Karpas-422 (cell line): ENCODE measurements at places on chromosomes 13 and 19.

- H3K36me3 ChIP-seq = no peaks in the 10 kb centered on the region
- H3K27ac ChIP-seq = no peak overlapping the region
- H3K27me3 ChIP-seq = no peaks in the 10 kb centered on the region
- no peak overlapping the region for H3K4me3 ChIP-seq
- no peak for DNase-seq
These were observed 365.4 kb downstream of the ITGBL1 start for GRCh38 chr13:101817898-101818297.

GRCh38 chr19:28633319-28634018 is 579.5 kb downstream of the UQCRFS1 start:
- H3K4me3 ChIP-seq = no peak overlapping the region
- no peaks in the 10 kb centered on the region; the same call in 1 of the 2 replicates for H3K27me3 ChIP-seq
- H3K36me3 ChIP-seq = no peaks in the 10 kb centered on the region
- H3K4me1 ChIP-seq = no peaks in the 10 kb centered on the region

GRCh38 chr13:20241593-20241992 is 9.5 kb upstream of the GJB6 start:
- no peak overlapping the region for H3K27ac ChIP-seq
- no peak overlapping the region for H3K4me3 ChIP-seq
- no peaks in the 10 kb centered on the region for H3K4me1 ChIP-seq

- H3K36me3 ChIP-seq = no peaks in the 10 kb centered on the region
- H3K4me3 ChIP-seq = 0 out of 2 replicates have a peak overlapping the region, but pooled peaks have one; percentile 17
- H3K4me1 ChIP-seq = peaks cover 47% of the 10 kb centered on the region
These were observed 37.5 kb upstream of the SACS start for GRCh38 chr13:23470790-23471614.

DNA sequence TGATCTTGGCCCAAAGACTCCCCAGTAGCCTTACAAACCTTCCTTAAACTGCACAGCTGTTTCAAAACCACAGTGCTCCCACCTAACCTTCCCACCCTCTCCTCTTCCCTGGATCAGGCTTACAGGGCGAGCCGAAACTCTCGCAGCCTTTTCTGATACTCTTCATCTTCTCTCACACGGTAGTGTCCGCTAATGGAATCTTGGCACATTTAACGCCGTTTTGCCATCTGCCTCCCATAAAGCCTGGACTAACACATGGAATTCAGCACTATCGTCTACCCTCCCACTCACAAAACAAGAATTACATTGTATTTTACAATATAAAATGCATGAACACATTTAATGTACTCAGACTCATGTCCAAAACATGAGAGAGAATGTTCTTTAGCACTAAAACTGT is 135.9 kb downstream of the RAP2A start:
- H3K27ac ChIP-seq = no peak overlapping the region
- no peak for DNase-seq
- no peaks in the 10 kb centered on the region for H3K27me3 ChIP-seq
- H3K36me3 ChIP-seq = no peaks in the 10 kb centered on the region
- H3K4me3 ChIP-seq = no peak overlapping the region

DNA sequence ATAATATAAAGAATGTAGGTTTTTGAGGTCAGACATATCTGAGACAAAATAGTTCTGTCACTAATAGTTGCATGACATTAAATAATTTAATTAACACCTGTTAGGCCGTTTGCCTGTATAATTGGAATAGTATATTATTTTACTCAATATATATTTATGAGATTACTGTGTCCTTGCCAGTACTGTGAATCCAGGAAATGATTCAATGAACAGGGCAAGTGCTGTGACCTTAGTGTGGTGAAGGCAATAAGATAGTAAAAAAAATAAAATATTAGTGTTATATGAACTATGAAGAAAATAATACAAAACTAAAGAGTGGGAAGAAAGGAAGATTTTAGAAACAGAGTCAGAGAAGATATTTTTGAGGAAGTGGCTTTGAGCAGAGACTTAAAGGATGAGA is 403.7 kb downstream of the PCDH9 start:
- H3K4me3 ChIP-seq = no peak overlapping the region
- H3K27me3 ChIP-seq = no peaks in the 10 kb centered on the region
- no peaks in the 10 kb centered on the region for H3K36me3 ChIP-seq

DNA sequence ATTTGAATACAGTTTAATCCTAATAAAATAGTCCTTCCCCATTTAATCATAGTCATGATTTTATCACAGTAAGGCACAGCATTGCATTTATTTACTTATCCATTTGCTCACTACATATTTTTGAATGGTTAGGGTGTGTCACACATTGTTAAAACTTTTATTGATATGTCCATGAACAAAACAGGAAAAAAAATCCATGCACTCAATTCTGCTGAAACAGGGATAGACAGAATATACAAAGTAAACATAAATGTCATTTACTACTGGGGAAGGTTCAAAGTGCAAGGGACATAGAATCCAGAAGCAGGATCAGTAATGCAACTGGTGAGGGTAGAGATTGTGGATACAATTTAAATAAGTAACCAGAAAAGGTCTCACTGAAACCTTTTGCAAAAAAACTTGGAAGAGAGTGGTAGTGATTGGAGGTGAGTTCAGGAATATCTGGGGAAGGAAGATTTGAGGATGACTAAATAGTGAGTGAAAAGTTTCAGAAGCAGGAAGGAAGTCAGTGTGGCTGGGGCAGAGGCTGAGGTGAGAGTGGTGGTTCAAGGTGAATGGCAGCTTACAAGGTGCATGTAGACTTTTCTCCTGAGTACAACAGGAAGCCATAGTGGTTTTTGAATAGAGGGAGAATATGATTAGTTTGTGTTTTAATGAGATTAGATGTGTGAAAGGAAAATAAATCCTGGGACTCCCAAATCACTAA is 387.2 kb upstream of the ATXN8OS start:
- no peak for DNase-seq
- no peak overlapping the region for H3K4me3 ChIP-seq
- no peaks in the 10 kb centered on the region for H3K4me1 ChIP-seq
- H3K27me3 ChIP-seq = no peaks in the 10 kb centered on the region
- H3K36me3 ChIP-seq = no peaks in the 10 kb centered on the region

- no peaks in the 10 kb centered on the region for H3K27me3 ChIP-seq
- H3K36me3 ChIP-seq = no peaks in the 10 kb centered on the region
- no peak overlapping the region for H3K27ac ChIP-seq
- H3K4me3 ChIP-seq = no peak overlapping the region
- H3K4me1 ChIP-seq = no peaks in the 10 kb centered on the region
These were observed 56.1 kb downstream of the CDK8 start for GRCh38 chr13:26310003-26310402.

DNA sequence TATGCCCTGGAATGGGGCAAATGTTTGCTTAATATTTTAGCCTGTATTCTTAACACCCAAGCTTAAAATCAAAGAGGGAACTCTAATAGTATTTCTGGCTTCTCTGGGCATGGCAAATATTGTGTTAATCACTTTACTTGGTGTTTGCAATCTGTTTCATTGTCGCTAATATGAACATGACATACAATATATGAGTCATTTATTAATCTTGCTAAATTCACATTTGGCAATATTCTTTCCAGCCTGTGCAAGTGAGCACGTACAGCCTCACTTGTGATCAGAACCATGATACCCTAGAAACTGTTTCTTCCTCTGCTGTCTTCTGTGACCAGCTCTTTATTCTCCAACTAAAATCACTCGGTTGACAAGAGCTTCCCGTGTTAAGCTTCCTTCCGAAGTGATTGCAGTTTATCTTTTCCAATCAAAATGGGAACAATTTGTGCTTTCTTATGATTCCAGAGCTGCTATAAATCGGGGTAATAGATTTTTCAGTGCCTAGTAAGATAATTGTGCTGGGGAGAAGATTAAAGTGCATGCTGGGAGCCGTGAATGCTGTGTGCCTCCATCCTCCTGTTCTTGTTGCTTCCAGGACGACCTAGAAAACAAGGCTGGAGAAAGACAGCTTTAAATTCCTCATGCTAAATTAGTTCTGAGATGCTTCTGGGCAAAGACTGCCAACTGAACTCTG is 153.0 kb upstream of the TMTC4 start:
- H3K27ac ChIP-seq = no peak overlapping the region
- H3K27me3 ChIP-seq = no peaks in the 10 kb centered on the region
- no peak overlapping the region for H3K4me3 ChIP-seq
- no peaks in the 10 kb centered on the region for H3K36me3 ChIP-seq
- DNase-seq = no peak
- no peaks in the 10 kb centered on the region for H3K4me1 ChIP-seq

DNA sequence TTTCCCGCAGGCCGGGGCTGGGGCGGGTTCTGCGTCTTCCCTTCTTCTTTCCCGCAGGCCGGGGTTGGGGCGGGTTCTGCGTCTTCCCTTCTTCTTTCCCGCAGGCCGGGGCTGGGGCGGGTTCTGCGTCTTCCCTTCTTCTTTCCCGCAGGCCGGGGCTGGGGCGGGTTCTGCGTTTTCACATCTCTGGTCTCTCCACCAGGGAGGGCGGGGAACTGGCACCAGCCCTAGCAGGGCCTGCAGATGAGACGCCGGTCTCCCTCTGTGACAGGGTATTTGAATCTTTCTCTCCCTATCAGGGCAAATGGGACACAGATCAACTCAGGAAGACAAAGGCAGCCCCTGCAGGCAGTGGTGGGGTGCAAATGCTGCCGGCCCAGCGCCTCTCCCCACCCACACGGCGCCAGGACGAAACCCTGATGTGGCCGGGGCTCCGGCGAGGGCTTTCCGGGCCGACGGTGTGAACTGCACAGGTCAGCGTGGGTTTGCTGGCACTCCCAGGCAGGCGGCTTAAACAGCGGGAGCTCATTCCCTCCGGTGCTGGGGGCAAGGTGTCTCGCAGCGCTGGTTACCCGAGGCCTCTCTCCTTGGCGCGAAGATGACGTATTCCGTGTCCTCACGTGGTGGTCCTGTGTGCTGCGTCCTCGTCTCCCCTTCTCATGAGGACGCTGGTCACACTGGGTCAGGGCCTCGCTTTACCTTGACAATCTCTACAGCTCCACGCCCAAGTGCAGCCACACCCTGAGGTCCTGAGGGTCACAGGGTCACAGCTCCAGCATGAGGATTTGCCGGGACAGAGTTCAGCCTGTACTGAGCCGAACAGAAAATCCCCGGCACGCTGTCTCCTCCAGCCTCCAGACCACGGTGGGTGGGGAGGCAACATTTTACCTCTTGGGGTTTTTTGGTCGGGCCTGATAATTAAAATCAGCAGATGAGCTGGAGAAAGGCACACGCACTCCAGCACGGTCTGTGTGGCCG is 717 bp upstream of the C13orf46 start:
- no peaks in the 10 kb centered on the region for H3K4me1 ChIP-seq
- no peaks in the 10 kb centered on the region for H3K27me3 ChIP-seq
- no peak overlapping the region for H3K4me3 ChIP-seq

- no peak for DNase-seq
- H3K27me3 ChIP-seq = no peaks in the 10 kb centered on the region
- no peak overlapping the region for H3K4me3 ChIP-seq
These were observed 361.8 kb downstream of the KCNRG start for GRCh38 chr13:50376895-50377575.

- peaks cover 11% of the 10 kb centered on the region for H3K4me1 ChIP-seq
- no peak overlapping the region for H3K4me3 ChIP-seq
- peak; percentile 77 for DNase-seq
- no peak overlapping the region for H3K27ac ChIP-seq
- no peaks in the 10 kb centered on the region for H3K36me3 ChIP-seq
- no peaks in the 10 kb centered on the region for H3K27me3 ChIP-seq
These were observed 5.8 kb upstream of the TPM4 start for GRCh38 chr19:16070366-16070990.

DNA sequence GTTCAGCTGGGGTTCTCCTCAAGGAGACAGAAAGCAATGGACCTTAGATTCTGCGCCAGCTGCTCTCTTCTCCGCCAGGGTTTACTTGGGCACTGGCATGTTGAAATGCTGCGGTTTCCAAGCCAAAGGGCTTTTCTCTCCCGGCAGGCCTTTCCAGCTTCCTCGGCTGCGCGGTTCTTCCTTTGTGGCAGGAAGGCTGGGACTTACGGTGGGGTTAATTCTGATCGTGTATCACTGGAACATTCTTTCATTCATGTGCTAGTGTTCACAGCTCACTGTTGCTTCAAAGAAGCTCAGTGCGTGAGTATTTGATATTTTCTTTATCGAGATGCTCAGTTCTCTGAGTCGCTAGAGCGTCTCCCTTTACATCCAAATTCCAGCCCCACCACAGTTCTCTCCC is 723.2 kb downstream of the UQCRFS1 start:
- DNase-seq = no peak
- H3K4me1 ChIP-seq = no peaks in the 10 kb centered on the region
- H3K36me3 ChIP-seq = no peaks in the 10 kb centered on the region
- H3K4me3 ChIP-seq = no peak overlapping the region

GRCh38 chr13:37791699-37792098 is 77.9 kb downstream of the TRPC4 start:
- no peaks in the 10 kb centered on the region for H3K4me1 ChIP-seq
- H3K27ac ChIP-seq = no peak overlapping the region
- DNase-seq = no peak
- H3K27me3 ChIP-seq = no peaks in the 10 kb centered on the region

DNA sequence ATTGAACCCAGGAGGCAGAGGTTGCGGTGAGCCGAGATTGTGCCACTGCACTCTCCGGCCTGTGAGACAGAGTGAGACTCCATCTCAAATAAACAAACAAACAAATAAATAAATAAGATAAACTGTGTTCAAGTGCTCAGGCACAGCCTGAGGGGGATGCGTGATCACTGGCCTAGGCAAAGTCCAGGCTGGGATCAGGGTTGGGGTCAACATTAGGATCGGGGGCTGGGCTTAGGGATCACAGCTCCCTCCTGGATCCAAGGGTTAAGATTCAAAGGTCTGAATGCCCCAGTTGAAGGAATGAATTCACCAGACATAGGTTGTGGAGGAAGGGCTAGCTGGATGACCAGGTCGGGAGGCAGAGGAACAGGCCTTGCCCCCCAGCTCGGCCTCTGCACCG is 1.9 kb upstream of the EXOC3L2 start:
- no peaks in the 10 kb centered on the region for H3K36me3 ChIP-seq
- no peak overlapping the region for H3K4me3 ChIP-seq
- no peaks in the 10 kb centered on the region for H3K27me3 ChIP-seq
- H3K27ac ChIP-seq = no peak overlapping the region

- no peaks in the 10 kb centered on the region for H3K4me1 ChIP-seq
- DNase-seq = peak; percentile 48
- no peaks in the 10 kb centered on the region for H3K36me3 ChIP-seq
- no peak overlapping the region for H3K4me3 ChIP-seq
- no peak overlapping the region for H3K27ac ChIP-seq
These were observed 3.8 kb downstream of the GRIK5 start for GRCh38 chr19:42066075-42066754.

GRCh38 chr13:39111145-39111544 is 72.9 kb downstream of the NHLRC3 start:
- no peak overlapping the region for H3K27ac ChIP-seq
- DNase-seq = no peak
- H3K36me3 ChIP-seq = no peaks in the 10 kb centered on the region
- no peaks in the 10 kb centered on the region for H3K27me3 ChIP-seq
- no peaks in the 10 kb centered on the region for H3K4me1 ChIP-seq

DNA sequence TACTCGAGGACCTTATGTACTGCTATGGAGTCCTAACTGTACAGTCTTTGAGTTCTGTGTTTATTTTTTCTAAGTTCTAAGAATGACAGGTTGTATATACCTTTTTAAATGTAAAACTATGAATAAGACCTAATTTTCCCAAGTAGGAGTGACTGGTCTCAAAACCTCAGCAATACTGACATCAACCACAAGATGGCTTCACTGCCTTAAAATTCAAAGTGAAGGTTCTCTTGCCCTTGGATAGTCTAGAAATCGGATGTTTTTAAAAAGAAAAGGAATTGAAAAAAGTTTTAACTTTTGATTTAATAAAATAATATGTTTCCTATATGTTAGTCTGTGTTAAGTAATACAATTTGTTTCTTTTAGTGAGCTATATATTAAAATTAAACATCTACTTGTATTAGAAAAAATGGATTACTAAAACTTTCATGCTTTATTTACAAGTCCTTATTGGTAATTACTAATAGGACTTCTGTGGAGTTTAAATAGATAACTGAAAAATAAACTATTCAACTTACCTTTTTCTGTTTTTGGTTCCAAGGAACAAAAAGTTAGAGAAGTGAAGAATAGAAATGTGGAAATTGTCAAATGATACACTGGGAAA is 52.0 kb downstream of the TDRD3 start:
- no peaks in the 10 kb centered on the region for H3K27me3 ChIP-seq
- no peaks in the 10 kb centered on the region for H3K4me1 ChIP-seq
- no peaks in the 10 kb centered on the region for H3K36me3 ChIP-seq
- no peak overlapping the region for H3K4me3 ChIP-seq
- no peak overlapping the region for H3K27ac ChIP-seq
